Activated T-helper 1 cell treated with anti-CD3 and anti-CD28 coated beads, Interleukin-2, amount 50 U/mL, for 16 hours (primary cell): ENCODE measurements at places on chromosomes 16 and 17.
A peak's percentile ranks its signal among the peaks of the same experiment; 100 is the strongest.

DNA sequence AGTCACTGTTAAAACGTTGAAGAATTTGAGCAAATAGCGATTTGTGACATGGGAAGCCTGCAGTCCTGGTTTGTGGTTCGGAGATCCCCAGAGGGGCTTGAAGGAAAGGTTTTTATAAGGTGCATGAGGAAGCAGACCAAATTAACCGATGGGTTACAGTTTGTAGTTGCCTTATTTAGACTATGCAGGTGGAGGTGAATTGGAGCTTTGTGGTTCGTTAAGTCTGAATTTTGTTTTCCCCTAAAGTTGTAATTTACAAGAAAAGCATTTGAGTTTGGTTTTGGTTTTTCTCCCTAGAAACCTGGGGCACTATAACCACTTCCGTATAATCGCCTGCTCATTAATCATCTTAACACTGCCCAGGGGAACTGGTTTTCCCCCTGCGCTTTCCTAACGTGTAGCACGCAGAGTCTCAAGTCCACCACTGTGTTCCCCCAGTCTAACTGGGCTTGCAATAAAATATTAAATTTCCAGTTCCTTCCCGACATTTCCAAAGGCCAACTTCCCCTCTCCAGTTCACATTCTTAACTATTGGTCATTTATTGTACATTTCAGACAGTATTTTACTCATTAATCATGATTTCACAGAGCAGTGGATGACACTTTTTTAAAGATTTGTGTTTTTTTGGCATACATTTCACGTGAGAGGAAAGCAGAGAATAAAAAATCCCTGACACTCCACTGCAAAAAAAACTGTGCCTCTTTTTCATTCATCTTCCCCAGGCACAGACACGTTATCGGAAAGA lies 932 bp downstream of the ZNF267 start:
- DNase-seq = no peak

DNA sequence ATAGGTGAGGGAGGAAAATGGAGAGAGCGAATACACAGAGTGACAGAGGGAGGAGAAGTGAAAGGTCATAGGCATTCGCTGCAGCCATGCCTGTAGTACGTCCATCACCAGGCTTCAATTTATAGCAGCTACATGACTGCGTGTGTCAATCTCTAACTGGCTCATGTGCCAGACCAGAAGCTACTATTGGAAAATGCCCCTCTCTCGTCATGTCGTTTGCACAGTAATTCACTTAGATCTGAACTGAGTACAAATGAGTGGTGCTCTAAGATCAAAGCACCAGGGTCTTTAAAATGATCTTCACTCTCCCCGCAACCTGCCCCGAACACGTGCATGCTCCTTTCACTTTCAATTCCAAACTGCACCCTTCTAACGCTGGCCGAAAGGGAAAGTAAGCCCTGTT lies 51.3 kb downstream of the ADCY9 start:
- no peak for DNase-seq

GRCh38 chr17:81254955-81255717 lies 16.0 kb downstream of the NDUFAF8 start:
- no peak for DNase-seq

DNA sequence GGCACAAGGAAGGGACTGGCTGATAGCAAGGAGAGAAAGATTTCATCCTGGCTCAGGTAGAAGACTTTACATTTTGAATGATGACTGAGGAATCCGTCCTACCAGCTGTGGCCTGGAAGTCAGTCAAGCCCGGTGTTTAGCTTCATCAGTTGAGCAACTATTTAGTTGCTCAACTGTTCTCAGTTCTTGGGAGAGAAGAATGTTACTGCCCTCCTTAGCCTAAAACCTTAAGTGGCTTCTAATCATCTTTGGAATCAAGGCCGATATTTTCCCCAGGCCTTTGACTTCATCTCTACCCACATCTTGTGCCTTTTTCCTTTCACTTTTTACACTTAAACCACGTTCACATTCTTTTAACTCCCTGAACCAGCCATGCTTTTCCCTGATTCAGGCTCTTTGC lies 17.3 kb upstream of the RBL2 start:
- DNase-seq = no peak

DNA sequence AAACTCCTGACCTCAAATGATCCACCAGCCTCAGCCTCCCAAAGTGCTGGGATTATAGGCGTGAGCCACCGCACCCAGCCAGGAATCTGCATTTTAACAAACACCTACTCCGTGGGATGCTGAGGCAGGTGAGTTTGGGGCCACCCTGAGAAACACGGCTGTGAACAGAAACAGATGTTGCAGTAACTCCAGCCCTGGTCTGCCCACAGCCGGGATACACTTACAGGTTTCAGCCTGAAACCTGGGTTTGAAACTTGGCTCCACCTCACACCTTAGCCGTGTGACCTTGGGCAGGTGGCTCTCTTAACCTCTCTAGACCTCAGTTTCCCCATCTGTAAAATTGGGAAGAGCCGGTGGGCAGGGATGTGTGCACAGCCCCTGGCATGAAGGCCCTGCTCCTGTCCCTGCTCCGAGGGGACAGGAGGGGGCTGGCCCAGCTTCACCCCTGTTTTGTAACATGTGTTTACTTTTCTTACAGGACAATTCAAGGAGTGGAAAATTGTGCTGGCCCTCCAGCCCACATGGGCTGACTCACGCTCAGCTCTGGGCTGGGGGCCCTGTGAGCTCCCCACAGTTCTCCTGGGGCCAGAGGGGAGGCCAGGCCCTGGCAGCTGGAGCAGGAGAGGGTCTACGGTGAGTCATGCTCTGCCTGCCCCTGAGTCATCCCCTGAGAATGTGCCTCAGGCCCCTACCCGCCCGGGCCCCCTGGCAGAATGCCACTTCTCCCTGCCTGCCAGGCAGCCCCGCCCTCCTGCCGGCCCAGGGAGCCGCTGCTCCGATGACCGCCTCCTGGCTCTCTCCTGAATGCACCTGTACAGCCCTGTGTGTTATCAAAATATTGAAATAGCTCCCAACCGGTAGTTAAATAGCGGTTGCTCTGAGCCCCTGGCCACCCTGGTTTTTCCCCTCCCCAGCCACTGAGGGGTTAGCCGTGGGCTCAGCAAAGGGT lies 7.7 kb upstream of the PPL start:
- DNase-seq = no peak

DNA sequence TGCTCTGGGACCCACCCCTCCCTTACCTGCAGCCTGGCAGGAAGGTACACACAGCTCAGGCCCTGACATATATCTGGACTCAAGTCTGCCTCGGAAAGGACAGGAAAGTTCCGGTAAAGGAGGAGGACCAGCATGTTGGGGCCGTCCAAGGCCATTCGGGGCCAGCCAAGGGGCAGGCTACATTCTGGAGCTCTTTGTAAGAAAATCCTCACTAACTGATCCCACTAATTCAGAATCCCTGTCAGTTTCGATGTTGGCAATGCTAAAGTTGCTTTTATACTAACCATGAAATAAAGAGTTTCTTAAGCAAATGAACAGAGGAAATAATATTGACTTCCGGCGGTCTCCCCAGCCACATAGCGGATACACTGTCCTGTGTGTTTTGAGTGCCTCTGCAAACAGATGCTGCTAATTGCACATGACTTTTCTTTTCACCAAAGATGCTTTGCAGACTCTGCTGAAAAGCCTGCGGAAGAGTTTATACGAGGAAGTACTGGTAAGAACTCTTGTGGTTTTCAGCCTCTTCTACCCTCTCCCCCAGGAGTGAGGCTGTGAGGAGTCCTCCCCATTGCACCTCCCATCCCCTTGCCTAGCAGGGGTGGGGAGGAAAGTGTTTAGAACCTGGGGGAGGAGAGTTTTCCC lies 54.8 kb downstream of the PLXDC1 start:
- no peak for DNase-seq

DNA sequence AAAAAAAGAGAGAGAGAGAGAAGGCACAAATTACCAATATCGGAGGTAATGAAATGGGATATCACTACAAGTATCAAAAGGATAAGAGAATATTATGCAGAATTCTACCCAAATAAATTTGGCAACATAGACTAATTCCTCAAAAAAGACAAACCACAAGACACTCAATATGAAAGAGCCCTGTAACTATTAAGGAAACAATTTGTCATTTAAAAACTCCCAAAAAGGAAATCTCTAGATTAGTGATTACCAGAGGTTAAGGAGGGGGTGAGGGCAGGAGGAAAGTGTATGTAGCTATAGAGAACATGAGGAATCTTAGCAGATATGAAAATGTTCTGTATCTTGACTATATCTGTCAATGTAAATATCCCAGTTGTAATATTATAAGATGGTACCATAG lies 54.0 kb downstream of the CFDP1 start:
- no peak for DNase-seq

DNA sequence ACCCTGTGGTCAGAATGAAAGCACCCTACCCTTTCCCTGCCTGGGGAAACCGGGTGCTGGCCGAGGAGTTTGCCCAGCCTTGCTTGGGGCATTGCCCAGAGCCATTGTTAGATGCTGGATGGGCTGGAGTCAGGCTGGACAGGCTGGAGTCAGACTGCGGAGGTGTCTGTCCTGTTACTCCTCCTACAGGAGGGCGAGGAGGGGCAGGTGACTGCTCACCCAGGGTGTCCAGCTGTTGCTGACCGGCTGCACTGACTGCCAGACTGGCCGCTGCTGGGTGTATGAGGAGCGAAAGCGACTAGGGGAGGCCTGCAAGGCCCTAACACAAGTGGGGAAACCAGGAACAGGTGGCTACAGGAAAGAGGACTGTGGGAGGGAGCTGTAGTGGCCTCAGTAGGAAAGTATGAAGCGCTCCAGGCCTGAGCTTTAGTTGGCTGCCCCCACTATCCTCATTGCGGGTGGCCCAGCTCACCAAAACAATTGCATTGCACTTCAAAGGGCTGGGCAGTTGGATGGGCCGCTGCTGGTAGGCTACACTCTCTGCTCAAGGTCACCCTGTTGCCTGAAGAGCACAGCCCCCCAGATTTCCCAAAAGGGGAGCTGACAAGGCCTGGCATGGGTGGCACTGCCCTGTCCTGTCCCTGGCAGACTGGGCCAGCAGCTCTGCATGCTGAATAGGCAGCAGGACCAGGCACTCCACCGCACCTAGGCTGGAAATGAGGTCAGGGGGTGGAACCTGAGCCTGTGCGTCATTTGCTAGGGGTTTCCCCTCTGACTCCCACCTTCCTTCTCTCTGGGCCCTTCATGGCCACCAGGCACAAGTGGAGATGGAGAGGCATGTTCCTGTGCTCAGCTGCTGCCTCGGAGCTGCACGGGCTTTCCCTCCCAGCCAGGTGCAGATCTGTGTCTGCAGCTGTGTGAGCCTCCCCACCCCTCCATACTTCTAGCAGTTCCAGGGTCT lies 18.4 kb downstream of the LDHD start:
- DNase-seq = peak; percentile 35

- DNase-seq = no peak
Observed at GRCh38 chr17:9360677-9361081, 214.9 kb downstream of the STX8 start.

DNA sequence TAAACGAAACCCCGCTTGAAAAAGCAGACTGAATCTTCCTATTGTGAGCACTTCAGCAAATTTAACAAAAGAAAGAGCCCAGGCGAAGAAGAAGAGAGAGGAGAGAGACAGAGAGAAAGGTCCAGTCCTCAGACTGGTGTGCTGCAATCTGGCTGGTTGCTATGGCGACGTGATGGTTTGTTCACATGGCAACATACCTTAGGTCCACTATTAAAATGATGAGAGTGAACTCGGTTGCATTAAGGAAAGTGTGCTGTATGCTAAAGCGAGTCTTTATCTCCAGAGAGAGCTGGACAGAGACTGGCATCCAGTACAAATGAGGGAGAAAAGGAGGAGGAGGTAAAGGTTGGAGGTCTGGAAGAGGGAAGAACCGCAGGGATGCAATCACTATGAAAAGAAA lies 271.8 kb upstream of the ZFHX3 start:
- DNase-seq = no peak

GRCh38 chr17:27457360-27457715 lies 1.1 kb downstream of the KSR1 start:
- no peak for DNase-seq

DNA sequence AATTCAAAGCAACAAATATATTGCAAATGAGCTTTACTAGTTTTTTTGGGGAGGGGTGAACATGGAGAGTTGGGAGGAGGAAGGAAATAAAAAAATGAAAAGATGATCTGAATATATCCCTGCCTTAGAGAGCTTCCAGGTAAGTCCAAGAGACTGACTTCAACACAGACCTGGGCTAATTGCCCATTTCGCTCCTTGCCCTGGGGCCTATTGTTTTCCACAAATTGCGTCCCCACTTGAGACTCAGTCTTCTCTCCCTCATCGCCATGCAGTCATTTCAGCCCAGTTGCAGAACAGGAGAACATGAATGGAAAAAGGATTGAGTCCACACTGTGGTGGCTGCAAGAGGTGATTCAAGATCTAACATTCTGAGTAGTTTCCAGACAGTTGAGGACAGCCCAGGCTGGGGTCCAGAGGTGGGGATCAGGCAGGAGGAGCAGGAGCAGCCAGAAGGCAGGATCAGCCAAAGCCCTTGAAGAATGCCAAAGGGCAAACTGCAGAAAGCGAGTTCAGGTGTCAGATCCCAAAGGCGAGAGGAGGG lies 21.6 kb upstream of the TOB1 start:
- DNase-seq = no peak

GRCh38 chr16:3712861-3713372 lies 4.4 kb downstream of the TRAP1 start:
- DNase-seq = no peak

DNA sequence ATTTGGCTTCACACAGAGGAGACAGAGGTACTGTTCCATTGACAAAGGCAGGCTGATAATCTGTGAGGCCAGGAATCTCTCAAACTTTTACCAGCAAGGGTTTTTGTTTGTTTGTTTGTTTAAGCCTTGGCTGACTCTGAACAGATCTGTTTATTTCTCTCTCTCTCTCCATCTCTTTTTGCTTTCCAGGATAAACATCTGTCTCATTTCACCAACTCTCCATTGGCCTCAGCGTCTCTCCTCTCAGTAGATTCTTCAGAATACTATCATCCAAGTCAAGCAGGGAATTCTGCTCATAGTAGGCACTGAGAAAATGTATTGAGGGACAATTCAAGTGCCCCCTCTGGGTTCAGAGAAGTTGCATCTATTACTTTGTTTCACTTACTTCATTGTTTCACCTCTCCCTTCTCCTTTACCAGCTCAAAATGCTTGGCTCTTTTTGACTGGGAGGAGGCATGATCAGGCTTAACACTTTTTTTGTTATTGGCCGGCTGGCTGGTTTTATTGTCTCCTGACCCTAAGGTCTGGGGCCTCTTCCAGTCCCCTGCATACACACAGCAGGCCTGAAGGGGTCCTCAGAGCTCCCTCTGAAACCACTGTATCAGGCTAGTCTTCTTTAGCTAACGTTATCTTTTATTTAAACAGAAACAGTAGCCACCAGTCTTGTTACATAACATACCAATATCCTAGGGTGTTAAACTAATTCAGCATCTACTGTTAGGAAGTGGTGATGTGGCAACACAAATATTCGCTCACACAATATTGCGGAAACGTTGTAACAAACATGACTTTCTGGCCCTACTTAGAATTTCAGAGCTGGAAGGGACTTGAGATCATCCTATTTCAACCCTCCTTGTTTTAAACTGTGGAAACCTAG lies 2.0 kb upstream of the YPEL2 start:
- no peak for DNase-seq

- DNase-seq = no peak
Observed at GRCh38 chr17:28879886-28880571, 17.5 kb downstream of the FLOT2 start.

DNA sequence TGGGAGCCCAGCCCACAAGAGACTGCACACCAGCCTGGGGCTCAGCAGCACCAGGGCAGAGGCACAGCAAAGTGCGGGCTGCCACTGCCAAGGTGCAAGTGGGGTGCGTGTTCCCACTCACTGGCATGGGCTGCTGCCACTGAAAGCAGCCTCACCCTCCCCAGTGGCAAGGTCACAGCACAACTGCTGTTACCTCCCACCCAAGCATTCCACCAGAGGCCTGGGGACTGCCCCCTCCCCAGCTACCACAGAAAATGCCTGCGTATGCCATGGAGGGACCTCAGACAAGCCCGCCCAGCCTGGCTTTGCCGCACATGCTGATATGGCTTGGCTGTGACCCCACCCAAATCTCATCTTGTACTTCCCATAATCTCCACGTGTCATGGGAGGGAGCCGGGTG lies 33.1 kb downstream of the MEAK7 start:
- no peak for DNase-seq
